Stimulated activated CD8-positive, alpha-beta memory T cell treated with anti-CD3 and anti-CD28 coated beads, Interleukin-12 subunit alpha, Interleukin-12 subunit beta, amount 100 ng/mL, for 1 hour (primary cell): ENCODE measurements at places on chromosomes 13 and 19.

- no peak for DNase-seq
These were observed 9.1 kb upstream of the POP4 start for GRCh38 chr19:29596885-29597525.

DNA sequence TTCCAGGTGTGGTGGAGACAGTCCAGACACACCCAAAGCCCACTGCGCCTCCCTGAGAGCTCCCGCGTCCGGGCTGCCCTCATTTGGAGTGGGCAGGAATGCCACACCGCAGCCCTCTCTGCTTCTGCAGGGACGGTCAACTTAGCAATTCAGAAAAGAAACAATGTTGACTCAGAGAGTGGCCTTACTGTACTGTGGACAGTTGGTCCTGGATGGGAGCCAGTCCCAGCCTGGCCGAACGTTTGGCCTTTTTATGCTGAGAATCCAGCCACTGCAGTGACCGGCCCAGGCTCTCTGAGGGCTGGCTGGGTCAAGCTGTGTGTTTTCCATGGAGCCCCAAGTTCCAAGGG, 7.2 kb downstream of the GAS6 start:
- DNase-seq, result no peak

GRCh38 chr13:32881777-32882145, 134.5 kb upstream of the KL start:
- no peak for DNase-seq

DNA sequence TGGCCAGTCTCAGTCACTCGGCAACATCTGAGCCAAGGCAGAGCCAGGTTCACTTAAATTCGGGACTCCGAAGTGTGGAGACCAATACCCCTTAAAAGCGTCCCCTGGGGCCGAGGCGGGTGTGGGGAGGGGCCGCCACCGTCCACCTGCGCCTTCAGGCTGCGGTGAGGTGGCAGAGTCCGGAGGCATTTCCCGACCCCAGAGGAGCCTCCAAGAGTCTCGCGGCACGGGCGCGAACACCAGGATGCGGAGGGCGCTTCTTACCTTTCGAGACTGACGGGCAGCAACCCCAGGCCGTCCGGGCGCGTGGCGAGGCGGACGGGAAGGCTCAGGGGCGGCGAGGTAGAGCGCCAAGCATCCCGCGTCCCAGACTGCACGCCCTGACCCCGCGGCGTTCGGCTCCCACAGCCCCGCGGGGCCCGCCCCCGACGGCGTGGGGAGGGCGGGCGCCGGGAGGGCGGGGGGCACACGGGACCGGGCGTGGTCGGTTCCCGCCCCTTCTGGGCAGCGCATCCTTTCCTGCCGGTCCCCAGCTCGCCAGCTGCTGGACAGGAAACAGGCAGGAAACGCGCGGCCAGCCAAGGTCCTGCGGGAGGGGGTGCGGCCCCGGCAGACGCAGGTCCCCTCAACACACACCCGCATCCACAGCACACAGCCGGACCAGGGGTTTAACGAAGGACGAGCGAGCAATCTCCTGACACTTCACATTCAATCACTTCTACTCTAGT, at the start of gene THSD1:
TSS of gene THSD1 (minus strand) at position 406 of the 728 bp plus-strand sequence. CDS start 3,572 bp downstream, outside the sequence.
- DNase-seq, result no peak

- DNase-seq, result peak; percentile 8
These were observed 630 bp downstream of the RAP2A start for GRCh38 chr13:97434397-97435201.

- DNase-seq, result no peak
These were observed 333.4 kb downstream of the ITGBL1 start for GRCh38 chr13:101785858-101786257.
